ENCODE measurements at places on chromosomes 7 and 10. TPM values are rescaled to one million over a fixed set of nuclear protein-coding genes. Genes with fewer than 3 reads are reported as not detected.

Gene ASB15
- not detected for total RNA-seq

Gene MCM10
- 10.0 TPM for total RNA-seq

DNA sequence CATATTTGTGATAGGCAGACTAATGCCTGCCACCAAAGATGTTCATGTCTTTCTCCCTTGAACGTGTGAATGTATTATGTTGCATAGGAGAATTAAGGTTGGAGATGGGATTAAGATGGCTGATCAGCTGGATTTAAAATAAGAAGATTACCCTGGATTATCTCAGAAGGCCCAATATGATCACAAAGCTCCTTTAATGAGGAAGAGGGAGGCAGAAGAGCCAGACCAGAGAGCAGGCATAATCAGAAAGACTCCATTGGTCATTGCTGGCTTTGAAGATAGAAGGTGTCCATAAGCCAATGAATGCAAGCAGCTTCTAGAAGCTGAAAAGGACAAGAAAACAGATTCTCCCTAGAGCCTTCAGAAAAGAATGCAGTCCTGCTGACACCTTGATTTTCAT is 410.3 kb downstream of the GRM8 start:
- DNase-seq, result no peak

- DNase-seq, result no peak
These were observed 513.7 kb downstream of the RPS24 start for GRCh38 chr10:78547397-78547796.

- no peak for DNase-seq
These were observed 1059.8 kb downstream of the LRMDA start for GRCh38 chr10:76491216-76491615.

Measured in liver (tissue), 10 donors.